ENCODE measurements at places on chromosomes 5 and 9.

DNA sequence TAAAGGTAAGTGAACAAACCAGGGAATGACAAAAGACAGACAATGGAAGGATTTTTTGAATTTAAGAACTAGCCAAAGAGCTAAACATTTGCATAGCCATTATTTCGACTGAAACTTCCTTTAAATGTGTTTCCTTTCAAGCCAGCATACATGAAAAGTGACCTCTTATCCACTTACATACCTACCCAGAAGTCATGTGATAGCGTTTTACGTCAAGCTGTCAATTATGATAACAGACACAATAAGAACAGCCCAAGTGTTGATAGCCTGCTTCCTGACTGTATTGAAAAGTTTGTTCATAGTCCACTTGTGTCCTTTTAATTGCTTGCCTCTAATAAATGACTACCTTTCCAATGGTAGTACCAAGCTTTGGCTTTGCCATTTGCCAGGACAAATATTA is 206.0 kb downstream of the NFIB start:
- peak; percentile 73 for DNase-seq

DNA sequence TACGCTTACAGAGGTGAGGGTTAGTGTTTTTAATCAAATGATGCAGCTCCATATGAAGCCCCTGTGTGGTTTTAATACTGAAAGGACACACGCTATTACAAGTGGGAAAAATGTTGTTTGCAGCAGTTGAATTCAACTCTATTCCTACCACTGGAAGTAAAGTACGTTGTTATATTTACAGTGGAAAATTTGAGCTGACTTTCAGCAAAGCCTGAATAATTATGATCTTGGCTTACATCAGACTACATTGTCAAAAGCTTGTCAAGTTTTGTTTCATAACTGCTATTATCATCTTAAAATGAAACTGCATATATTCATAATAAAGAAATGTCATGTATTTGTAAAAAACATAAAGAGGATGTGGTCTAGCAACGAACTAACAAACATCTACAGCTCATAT is 818.5 kb downstream of the SEMA5A start:
- DNase-seq = no peak

DNA sequence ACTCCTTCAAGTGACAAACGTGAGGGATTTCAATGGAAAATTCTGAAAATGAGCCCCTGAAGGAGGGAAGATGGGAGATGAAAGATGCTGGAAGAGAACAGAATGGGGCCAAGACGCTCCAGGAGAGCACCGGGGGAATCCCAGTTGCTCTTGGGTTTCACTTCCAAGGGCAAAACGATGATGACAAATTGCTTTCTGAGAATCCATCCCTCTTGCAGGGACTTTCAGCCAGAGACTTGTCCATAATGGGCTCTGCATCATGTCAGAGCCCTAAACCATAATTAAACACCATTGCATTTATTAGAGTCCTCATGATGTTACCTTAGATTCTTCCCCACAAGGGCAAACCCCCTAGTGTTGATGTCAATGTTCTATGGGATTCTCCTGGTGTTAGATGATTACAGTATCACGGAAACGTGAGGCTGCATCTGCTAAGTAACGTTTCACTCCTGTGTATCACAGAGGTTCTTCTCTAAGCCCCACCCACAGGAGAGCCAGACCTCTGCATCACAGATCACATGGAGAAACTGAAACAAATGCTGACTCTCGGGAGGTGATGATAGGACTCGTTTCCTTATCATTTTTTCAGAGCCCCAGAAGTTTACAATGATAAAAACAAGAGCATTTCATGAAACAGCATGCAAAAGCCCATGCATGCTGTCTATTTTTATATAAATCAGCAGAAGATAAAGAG is 114.4 kb downstream of the TENT4A start:
- DNase-seq = peak; percentile 54

DNA sequence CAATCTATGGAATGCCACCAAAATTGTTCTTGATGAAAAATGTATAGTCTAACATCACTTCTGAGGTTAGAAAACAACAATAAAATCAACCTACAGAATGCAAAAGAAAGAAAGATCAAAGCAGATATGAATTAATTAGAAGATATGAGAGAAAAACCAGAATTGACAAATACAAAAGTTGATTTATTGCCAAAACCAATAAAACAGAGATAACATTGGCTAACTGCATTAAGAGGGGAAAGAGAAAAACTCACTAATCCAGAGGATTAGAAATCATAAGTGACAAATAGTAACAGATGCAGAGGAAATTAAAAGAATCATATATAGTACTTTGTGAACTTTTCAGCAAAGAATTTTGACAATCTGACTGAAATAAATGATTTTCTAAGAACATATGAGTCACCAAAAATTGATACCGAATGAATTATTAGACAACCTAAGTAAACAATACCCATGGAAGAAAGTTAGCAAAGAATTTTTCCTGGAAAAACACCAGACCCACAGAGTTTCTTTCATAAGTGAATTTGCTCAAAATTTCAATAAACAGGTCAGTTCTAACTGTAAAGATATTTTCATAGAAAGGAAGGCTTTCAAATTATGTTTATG is 167.7 kb downstream of the AOPEP start:
- DNase-seq = no peak

GRCh38 chr9:126614455-126615244 is 922 bp downstream of the LMX1B start:
- DNase-seq = no peak

All from mesendoderm (in vitro differentiated cells).